ENCODE measurements at places on chromosomes 12 and 14.
A peak's percentile ranks its signal among the peaks of the same experiment; 100 is the strongest.

DNA sequence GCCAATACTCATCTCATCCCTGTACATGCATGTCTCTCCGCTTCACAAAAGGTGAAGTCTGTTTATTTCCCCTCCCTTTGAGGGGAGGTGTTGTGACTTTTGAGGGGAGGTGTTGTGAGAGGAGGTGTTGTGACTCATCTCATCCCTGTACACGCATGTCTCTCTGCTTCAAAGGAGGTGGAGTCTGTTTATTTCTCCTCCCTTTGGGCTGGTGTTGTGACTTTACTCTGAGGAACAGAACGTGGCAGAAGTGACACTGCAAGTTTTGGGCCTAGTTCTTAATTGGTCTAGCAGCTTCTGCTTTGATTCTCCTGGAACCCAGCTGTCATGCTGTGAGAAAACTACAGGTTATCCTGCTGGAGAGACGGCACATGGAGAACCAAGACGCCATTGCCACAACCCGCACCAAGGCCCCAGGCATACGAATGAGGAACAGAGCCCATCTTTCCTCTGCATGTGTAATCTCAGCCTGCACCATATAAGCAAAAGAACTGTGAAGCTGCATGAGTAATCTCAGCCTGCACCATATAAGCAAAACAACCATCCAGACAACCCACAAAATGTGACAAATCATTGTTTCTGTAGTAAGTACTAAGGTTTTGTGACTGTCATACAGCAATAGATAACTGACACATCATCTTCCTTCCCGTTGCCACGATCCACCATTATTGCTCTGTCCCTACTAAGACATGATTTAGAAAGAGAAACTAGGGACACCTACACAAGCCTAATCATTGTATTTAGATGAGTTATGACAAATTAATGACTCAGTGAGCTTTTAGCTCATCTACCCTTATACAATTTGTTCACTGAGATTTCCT is 30.0 kb downstream of the GALNT4 start:
- peak; percentile 9 for DNase-seq

DNA sequence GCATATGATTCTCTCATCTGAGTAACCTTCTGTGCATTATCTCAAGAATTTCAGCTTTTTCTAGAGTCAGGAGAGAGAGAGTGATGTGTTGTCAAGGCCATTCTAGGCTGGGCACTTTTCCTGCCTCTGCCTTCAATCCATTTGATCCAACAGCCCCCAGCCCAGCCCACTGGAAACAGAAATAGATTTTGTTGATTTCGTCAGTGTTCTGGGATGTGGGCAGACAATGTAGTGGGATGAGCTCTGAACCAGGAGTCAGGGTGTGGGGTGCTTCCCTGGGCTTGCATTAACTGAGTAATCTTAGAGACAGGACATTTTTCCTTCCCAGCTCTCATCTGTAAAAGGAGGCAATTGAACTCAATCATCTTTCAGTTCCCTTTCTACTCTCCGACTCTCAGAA is 42.5 kb upstream of the RPH3A start:
- no peak for DNase-seq

DNA sequence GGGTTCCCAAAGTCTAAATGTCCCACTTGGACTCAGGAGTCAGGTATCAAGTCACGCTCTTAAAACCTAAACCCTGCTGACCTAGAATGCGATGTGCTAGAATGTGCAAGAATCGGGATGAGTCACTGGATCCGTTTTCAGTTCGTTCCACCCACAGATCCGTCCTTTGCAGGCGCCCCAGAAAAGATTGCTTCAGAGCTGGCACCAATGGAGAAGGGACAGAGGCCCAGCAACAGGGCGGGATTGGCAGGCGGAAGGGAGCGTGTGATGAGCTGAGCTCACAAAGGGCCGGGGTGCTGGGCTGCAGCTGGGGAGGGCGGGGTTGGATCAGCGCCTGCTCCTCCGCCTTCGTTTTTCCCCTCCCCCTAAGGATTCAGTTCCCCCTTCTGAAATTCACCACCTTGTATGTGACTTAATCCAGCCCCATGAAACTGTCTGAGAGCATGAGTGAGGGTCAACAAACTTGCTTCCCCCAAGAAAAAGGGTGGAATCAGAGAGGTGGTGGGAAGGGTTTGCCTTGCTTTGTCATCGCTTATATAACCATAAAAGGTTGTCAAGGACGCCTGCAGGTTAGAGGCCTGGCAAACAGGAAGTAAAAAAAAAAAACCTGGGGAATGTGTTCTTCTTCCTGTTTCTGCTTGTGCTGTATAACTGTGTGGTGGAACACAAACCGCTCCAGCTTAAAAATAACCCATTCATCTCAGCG is 2.8 kb upstream of the UBC start:
- DNase-seq: peak; percentile 86

GRCh38 chr12:93862424-93862823 is 185.2 kb downstream of the CRADD start:
- no peak for DNase-seq

DNA sequence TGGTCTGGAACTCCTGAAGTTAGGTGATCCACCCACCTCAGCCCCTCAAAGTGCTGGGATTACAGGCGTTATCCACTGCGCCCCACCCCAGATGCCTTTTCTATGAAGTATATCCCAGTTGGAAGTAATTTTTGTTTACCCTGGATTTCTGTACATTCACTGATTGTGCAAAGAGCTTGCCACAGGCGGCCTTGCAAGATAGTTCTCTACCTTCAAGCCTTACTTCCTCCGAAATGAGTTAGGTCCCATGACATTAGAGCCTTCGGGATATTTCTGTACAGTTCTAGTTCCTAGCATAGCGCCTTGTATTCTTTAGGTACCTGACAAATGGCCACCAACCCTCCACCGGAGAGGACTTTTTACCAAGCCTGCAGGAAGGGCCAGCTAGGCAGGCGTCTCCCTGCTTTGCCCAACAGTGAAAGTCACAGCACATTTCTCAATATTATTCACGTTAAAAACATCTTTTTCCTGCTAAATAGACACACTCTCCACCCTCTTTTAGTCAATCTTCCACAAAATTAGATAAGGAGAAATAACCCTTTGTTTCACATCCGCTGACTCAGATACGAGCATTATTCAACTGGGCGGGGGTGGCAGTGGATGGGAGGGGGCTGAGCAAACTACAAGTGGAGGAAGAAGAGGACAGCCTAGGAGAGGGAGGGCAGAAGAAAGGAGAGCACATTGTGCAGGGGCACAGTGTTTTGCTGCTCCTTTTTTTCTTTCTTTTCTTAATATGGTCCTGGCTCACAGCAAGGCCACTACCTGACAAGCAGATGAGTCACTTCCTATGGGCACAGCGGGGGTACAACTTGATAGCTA is 40.0 kb upstream of the CAPRIN2 start:
- no peak for DNase-seq

DNA sequence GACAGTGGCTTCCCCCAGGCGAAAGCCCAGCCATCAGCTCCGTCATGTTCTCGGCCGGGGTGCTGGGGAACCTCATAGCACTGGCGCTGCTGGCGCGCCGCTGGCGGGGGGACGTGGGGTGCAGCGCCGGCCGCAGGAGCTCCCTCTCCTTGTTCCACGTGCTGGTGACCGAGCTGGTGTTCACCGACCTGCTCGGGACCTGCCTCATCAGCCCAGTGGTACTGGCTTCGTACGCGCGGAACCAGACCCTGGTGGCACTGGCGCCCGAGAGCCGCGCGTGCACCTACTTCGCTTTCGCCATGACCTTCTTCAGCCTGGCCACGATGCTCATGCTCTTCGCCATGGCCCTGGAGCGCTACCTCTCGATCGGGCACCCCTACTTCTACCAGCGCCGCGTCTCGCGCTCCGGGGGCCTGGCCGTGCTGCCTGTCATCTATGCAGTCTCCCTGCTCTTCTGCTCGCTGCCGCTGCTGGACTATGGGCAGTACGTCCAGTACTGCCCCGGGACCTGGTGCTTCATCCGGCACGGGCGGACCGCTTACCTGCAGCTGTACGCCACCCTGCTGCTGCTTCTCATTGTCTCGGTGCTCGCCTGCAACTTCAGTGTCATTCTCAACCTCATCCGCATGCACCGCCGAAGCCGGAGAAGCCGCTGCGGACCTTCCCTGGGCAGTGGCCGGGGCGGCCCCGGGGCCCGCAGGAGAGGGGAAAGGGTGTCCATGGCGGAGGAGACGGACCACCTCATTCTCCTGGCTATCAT is 663 bp downstream of the PTGER2 start:
- peak; percentile 31 for DNase-seq

All from activated T-helper 9 cell treated with anti-CD3 and anti-CD28 coated beads, Interleukin-2, amount 50 U/mL, for 16 hours (primary cell).